ENCODE measurements at places on chromosomes 11 and 22.

DNA sequence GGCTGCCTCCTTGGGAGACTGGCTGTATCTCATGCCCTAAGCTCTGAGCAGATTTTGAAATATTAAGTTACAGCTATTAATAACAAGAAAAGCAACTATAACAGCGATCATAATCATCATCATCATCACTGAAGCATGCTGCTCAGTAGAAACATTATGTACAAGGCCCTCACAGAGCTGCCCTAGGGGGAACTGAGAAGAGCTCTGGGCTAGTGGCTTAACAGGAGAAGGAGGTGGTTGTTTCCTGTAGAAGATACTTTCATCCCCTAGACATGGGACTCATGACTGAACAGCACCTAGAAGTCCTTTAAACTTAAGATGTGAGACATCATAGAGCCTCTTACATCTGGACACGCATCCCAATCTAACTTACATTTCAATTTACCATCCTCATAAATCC, 332.8 kb upstream of the PLET1 start:
- DNase-seq, result no peak

DNA sequence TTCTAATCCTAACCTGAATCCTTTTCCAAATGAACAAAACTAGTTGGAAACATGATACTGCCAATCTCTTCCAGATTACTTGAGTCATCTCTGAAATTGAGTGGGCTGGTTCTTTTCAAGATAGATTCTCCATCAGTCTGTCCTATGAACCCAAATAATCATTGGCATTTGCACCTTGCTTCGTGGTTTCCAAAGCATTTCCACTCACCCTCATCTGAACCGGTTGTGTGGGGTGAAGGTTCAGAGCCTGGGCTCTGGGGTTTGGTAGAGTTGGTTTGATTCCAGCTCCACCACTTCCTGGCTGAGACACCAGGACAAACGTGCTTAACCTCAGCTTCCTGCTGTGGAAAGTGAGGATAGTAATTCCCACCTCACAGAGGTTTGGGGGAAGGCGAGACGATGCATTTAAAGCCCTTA, 206.4 kb upstream of the E2F8 start:
- DNase-seq, result no peak

DNA sequence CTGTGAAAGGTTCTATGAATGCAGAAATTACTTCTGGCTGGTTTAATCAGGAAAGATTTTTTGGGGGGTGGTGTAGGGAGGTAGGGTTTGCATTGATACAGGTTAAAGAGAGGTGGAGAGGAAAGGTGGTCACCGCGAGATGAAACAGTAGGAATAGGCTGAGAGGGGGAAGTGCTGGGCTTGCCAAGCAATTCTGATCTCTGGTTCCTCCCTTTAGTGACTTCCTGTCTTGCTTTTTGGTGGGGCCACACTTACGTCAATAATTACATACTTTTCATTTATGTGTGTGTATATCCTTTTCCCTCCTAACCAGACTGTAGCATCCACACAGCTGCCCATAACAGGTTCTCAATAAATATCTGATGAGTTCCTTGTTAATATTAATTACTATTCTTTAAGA, 120.0 kb downstream of the CTNND1 start:
- no peak for DNase-seq

DNA sequence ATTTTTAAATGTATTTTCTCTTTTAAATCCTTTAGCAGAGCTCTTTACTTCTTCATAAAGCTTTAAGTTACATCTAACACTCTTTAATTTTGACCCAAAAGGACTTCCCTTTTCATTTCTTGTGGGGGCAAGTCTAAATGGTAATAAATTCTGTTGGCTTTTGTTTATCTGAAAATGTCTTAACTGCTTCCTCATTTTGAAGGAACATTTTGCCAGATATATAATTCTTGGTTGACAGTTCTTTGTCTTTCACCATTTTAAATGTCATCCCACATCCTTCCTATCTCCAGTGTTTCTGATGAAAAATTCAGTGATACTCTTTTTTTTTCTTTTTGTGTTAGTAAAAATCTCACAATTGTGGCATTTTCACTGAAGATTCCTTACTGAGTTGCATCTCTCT, 44.7 kb upstream of the ZBTB44 start:
- no peak for DNase-seq

DNA sequence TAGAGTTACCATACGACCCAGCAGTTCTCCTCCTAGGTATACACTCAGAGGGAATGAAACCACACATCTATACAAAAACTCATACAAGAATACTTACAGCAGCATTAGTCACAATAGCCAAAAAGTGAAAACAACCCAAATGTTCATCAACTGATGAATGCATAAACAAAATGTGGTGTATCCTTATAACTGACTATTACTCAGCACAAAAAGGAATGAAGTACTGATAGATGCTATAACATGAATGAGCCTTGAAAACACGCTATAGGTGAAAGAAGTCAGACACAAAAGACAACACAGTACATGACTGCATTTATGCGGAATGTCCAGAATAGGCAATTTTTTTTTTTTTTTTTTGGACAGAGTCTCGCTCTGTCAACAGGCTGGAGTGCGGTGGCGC, 23.1 kb downstream of the NCAPD3 start:
- DNase-seq, result no peak

DNA sequence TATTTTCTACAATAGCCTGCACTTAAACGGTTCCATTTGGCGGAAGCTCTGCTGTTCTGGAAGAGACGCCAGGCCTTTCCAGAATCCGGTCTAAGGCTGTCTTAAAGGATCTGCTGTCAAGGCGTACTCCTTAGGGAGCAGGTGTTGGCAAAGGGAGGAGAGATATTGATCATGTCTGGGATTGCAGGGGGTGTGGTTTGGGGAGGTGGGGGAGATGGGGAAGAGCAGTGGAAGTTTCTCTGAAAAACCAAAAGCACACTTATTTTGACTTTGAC, 22.5 kb upstream of the WNT11 start:
- DNase-seq, result no peak

GRCh38 chr22:41836551-41836950, 3.6 kb downstream of the SREBF2 start:
- DNase-seq, result no peak

DNA sequence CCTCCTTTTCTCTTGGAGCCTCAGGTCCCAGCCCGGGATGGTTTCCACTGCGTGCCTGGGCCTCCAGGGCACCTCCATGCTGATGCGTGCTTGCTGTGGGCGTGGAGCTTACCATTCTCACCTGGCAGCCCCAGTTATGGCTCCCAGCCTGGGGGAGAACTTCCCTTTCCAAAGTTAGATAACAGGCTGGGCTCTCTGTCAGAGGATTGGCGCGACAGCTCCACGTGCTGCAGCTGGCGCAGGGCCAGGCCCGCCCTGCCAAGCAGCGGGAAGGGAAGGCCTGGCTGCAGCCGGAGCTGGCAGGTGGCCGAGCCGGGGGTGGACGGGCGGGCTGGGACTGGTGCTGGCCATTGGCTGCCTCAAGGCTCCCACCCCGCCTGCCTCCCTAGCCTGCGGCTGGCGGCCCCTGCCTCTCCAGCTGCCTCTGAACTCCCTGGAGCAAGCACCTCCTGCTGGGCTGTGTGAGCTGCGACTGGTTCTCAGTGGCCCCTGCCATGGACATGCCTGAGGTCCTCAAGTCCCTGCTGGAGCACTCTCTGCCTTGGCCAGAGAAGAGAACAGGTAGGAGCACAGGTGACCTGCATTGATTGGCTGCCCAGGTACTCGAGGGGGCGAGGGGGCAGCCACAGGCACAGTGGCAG, 14.6 kb upstream of the TEF start:
- no peak for DNase-seq

Data from naive B cell (primary cell).